Testis (tissue), 5 donors: ENCODE measurements at places on chromosomes 4 and X. TPM values are rescaled to one million over a fixed set of nuclear protein-coding genes. Genes with fewer than 3 reads are reported as not detected.

The DMP1 gene
- polyA plus RNA-seq, result 0.91 TPM

The SLC6A8 gene
- 73.5 TPM for polyA plus RNA-seq

The CORIN gene
- polyA plus RNA-seq, result 4.6 TPM

The BEND4 gene
- polyA plus RNA-seq, result 16.0 TPM

The TLR3 gene
- polyA plus RNA-seq, result 12.6 TPM

The USP17L30 gene
- polyA plus RNA-seq, result not detected

The PRSS12 gene
- polyA plus RNA-seq, result 41.5 TPM

The FGF16 gene
- 0.18 TPM for polyA plus RNA-seq

The BMP3 gene
- polyA plus RNA-seq, result 0.32 TPM

The IL2 gene
- polyA plus RNA-seq, result not detected

The CXCL8 gene
- 0.66 TPM for polyA plus RNA-seq

The MAOA gene
- polyA plus RNA-seq, result 11.8 TPM

The GABRE gene
- polyA plus RNA-seq, result 9.3 TPM

The PPM1K gene
- polyA plus RNA-seq, result 40.6 TPM

The SYAP1 gene
- polyA plus RNA-seq, result 9.0 TPM

The RAB33A gene
- polyA plus RNA-seq, result 1.3 TPM

The TEX13A gene
- polyA plus RNA-seq, result 17.5 TPM

The CENPI gene
- 0.69 TPM for polyA plus RNA-seq

The CABS1 gene
- 80.1 TPM for polyA plus RNA-seq

The CHRDL1 gene
- 40.5 TPM for polyA plus RNA-seq

The TCEAL6 gene
- polyA plus RNA-seq, result 40.3 TPM

The SLC2A9 gene
- 6.3 TPM for polyA plus RNA-seq

The TCEAL3 gene
- polyA plus RNA-seq, result 62.0 TPM
